Panc1 (cell line): ENCODE measurements at places on chromosomes 5 and 9. TPM values are rescaled to one million over a fixed set of nuclear protein-coding genes. Genes with fewer than 3 reads are reported as not detected.

PRLR gene
- 0.46 TPM for total RNA-seq

ZNF454 gene
- 0.10 TPM for total RNA-seq

FOXD4L3 gene
- not detected for total RNA-seq

TLN1 gene
- total RNA-seq = 347 TPM

CARD6 gene
- total RNA-seq = 0.49 TPM

DOCK8 gene
- total RNA-seq = 1.4 TPM

GGTA1 gene
- not detected for total RNA-seq

SIGMAR1 gene
- total RNA-seq = 131 TPM

PDZD2 gene
- 0.10 TPM for total RNA-seq

NIPAL4 gene
- total RNA-seq = not detected

SCAI gene
- 4.7 TPM for total RNA-seq

NR2F1 gene
- 49.5 TPM for total RNA-seq

LRRC70 gene
- total RNA-seq = 0.13 TPM
